ENCODE measurements at places on chromosomes 7 and 10.

- DNase-seq = no peak
Measured at GRCh38 chr10:77266242-77266641, 371.4 kb downstream of the KCNMA1 start.

GRCh38 chr7:150439967-150440366 is 10.5 kb upstream of the GIMAP8 start:
- DNase-seq = no peak

- DNase-seq = no peak
Measured at GRCh38 chr7:71665716-71666115, 533.8 kb downstream of the GALNT17 start.

- DNase-seq = no peak
Measured at GRCh38 chr10:49191349-49191748, 3.2 kb upstream of the TMEM273 start.

DNA sequence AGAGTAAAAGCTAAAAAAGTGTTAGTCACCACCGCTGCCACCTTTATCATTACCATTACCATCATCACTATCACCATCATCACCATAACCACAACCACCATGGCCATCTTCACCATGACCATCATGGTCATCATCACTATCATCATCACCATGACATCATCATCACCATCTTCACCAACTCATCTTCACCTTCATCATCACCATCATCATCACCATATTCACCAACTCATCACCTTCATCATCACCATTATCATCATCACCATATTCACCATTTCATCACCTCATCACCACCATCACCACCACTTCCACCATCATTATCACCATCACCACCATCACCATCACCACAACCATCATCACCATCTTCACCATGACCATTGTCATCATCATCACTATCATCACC is 46.5 kb upstream of the PDGFA start:
- DNase-seq = no peak

DNA sequence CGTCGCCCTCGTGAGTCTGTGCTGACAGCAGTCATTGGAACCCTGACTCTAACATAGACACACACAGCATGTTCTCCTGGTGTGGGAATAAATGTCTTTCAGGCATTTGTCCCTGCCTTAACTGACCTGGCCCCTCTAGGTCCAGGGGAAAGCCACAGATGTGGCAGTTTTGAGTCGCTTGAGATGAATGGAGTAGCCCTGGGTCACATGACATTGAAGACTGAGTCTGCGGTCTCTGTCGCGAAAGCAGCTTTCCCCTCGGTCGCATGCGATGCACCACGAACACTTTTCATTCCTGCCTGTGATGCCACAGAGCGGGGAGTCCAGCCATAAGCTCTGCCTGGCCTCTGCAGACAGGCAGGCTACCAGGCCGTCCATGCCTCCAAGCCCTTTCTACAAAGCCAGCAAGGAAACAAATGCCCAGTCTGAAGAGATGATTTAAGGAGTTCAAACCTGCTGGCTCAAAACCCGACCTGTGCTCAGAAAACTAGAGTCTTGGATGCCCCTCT is 172.3 kb downstream of the WDR37 start:
- DNase-seq = no peak

DNA sequence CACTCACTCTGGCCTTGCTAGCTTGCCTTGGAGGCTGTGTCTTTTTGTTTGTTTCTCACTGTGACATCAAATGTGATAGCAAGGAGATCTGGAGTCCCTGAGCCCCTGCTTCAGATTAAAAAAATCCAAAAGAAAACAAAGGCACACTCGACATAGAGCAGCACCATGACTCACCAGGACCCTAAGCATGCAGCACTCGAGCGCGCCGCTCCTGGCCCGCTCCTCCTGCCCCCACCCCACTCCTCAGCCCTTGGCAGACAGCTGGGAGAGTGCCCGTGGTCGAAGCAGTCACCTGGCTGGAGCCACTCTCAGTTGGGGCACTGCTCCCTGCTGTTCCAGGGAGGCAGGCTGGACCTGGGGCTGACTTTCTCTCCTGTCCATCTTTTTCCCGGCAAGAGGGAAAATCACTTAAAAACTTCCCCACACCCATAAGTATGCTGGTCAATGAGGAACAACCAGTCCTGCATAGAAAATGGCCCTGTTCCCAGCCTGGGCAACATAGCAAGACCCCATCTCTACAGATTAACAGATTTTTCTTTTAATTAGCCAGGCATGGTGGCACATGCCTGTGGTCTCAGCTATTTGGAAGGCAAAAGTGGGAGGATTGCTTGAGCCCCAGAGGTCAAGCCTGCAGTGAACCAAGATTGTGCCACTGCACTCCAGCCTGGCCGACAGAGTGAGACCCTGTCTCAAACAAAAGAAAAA is 128.4 kb downstream of the PAXIP1 start:
- DNase-seq = no peak

DNA sequence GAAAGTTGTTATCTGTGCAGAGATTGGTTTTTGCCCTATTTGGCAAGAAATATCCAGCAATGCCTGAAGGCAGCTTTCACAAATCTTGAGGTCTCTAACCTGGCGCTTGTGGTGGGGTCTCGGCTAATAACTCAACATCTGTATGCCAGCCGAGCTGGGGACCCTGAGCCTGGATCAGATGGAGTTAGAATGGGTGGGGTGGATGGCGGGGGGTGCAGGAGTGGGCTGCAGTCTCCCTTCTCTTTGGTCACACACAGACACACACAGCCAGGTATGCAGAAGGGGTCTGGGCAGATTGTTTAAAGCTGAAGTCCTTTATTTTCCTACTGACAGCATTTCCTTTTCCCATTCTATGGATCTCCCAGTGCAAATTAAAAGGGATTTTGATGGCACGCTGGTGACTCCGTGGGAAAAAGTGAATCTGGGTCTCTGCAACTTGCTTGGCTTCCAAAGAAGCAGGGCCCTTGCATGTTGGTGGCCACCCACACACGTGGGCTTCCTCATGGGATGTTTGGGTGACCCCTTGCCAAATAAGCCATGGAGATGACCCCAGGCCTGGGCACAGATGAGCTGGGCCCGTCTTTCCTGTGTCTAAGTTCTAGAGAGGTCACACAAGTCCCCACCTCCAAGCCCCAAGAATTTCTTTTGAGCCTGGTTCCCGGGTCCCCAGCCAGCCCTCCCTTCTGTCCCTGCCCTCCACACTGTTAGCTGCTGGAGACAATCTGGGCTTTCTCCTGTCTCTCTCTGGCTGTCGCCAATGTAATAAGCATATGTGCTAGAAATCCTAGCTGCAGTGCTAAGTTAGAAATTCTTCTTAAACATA is 39.9 kb upstream of the EMX2 start:
- DNase-seq = no peak

DNA sequence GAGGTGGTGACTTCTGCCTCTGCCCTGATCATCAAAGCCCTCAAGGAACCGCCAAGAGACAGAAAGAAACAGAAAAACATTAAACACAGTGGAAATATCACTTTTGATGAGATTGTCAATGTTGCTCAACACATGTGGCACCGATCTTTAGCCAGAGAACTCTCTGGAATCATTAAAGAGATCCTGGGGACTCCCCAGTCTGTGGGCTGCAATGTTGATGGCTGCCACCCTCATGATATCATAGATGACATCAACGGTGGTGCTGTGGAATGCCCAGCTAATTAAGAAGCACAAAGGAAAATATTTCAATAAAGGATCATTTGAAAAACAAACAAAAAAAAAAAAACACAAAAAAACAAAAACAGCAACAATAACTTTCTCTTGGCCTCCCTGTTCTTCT is 59.5 kb upstream of the TOMM7 start:
- no peak for DNase-seq

DNA sequence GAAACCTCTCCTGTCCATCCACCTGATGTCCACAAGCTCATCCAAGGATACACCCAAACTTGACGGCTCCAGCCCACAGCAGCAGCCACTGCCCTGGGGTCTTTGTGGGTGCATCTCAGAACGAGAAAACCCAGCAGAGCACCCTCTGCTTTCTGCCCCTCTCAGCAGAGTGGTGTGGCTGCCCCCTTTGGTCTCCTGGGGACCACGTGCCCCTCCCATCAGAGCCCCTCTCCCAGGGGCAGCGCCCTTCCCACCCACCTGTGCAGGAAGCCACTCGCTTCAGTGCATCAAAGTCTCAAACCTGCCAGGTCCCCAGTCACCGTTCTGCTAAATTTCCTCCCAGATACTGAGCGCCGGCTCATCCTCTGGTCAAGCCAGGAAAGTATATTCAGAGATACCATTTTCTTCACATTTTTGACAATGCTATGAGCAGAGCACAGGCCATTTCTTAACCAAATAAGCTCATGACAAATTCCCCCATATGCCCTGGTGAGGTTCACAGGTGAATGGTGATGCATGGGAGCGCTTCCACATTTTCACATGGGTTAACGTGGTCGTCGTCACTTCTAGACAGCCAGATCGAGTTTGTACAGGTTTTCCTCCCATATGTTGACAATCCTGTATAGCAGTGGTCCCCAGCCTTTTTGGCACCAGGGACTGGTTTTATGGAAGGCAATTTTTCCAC is 32.4 kb downstream of the CAMK2B start:
- no peak for DNase-seq

DNA sequence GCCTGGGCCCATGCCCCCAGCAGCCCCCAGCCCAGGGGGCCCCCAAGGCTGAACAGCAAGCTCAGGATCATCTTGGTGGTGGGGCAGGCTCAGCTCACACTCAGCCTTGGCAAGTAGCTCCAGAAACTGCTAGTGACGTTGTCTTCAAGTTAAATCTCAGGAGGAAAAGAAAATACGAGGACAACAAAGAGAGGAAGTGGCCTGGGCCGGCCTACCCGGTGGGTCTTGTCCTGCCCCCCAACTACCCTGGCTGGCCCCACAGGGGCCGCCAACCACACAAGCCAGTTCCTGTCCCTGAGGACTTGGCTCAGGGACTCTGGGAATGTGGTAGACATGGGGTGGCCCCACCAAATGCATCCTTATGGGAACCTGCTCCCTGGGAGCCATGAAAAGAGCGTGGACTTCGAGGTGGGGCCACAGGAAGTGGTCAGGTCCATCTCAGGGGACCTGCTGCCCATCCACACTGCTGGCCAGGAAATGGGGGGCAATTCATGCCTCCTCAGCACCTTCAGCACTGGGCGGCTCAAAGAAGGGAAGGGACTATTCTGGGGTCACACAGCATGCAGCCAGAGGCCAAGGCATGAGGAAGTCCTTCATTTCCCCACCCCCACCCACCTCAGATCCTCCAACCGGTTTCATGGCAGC is at the start of gene MMRN2:
Gene MMRN2, minus strand, starts transcription at position 145 of the 645 bp plus-strand sequence. Its CDS starts 74 bp downstream, at position 71.
- DNase-seq = no peak

GRCh38 chr7:4634166-4634565 is 47.9 kb upstream of the FOXK1 start:
- DNase-seq = no peak

GRCh38 chr7:76272851-76273497 is 29.5 kb upstream of the HSPB1 start:
- DNase-seq = no peak

DNA sequence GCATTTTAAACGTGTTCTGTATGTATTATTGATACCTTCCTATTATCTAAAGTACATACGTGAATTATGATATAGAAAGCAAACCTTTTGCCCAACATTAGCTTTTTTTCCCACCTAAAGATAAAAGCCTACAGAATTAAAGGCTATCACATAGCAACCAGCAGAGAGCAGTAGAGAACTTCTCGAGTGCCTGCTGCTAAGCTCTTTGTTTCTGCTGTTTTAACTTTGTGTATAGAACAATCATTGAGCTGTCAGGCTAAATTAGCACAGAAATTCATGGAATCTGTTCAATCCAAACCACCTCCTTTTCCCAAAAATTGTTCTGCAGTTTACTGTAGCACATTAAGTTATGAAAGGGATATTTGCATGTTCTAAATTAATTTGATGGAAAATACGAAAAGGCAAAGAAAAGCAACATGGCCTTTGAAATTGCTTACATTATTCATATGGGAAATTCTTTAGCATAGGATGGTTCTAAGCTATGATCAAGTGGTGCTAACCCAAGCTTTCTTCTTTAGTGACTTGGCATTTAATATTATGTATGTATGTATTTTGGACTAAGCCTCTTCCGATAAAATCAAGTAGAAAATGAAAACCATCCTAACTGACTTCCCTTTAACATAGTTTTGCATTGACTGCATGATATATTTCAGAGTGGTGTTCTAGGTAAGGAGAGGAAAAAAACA is 1288.5 kb downstream of the GATA3 start:
- no peak for DNase-seq

- no peak for DNase-seq
Measured at GRCh38 chr7:28182071-28182471, 1.5 kb upstream of the JAZF1 start.

DNA sequence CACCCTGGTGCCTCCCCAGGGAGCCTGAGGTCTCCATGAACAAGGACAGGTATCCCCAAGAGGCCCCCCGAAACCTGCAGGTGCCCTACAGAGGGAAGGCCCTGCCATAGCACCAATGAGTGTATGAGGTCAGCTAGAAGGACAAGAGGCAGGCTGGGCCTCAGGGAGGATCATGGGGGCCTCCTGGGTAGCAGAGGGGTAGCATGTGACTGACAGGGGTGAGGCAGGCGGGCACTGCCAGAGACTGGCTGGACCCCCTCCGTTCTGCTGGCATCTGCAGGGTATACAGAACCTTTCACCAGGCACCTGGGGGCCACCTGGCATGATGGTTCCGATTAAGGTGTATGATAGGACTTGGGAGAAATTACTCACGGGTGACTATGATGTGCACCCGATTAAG is 79.2 kb upstream of the KCTD7 start:
- DNase-seq = no peak

DNA sequence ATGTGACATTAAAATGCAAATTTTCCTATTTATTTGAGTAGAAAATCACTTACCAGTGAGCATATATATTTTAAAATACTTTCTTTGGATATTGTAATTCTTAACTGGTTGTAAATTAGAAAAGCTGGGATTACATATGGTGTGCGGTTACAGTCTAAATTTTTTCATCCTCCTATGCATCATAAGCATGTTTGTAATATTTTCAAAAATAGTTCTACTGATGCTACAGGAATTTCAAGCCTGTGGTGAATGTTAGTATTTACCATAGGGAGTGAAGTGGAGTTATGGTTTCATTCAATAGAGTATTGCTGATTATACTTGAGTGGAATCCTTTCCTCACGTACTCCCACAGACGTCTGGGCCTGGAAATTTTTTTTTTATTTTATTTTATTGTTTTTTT is 34.6 kb upstream of the ST7 start:
- no peak for DNase-seq

DNA sequence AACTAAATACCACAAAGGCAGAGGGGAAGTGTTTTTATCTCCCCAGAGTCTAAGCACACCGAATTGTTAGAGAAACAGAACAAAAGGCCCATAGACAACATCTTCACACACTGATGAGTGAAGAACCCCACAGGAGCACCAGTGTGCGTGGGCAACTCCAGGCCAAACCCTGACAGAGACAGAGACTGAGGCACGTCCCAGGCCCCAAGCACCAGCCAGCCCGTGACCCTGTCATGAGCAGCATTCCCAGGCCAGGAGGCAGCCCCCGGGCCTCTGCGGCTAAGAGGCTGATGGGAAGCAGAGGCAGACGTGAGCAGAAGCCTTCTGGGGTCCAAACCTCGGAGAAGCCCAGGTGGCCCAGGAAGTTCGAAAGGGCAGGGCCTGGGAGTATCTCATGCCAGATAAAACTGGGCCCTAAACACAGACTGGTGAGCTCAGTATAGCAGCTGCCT is 184.4 kb downstream of the TCERG1L start:
- no peak for DNase-seq
